Left renal cortex interstitium (tissue), 4 donors: ENCODE measurements at places on chromosomes 2 and 18. TPM values are rescaled to one million over a fixed set of nuclear protein-coding genes. Genes with fewer than 3 reads are reported as not detected.

- DNase-seq = no peak
These were observed 60.4 kb upstream of the GAREM1 start for GRCh38 chr18:32530947-32531651.

DNA sequence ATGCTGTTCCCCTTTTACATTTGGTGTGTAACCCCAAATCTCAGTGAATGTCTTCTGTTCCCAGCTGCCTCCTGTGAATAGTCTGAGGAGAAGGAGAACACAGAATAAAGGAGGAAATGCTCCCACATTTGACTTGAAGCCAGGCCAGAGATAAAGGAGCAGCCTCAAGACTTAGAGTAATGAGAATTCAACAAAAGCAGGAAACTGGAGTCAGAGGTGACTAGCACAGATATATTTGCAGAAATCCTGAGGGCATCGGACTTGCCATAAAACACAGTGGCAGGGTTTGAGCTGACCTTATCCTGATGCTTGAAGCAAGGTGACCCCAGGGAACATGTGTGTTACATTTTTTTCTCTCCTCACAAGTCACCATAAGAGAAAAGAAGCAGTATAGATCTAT lies 291.4 kb upstream of the RND3 start:
- no peak for DNase-seq

DNA sequence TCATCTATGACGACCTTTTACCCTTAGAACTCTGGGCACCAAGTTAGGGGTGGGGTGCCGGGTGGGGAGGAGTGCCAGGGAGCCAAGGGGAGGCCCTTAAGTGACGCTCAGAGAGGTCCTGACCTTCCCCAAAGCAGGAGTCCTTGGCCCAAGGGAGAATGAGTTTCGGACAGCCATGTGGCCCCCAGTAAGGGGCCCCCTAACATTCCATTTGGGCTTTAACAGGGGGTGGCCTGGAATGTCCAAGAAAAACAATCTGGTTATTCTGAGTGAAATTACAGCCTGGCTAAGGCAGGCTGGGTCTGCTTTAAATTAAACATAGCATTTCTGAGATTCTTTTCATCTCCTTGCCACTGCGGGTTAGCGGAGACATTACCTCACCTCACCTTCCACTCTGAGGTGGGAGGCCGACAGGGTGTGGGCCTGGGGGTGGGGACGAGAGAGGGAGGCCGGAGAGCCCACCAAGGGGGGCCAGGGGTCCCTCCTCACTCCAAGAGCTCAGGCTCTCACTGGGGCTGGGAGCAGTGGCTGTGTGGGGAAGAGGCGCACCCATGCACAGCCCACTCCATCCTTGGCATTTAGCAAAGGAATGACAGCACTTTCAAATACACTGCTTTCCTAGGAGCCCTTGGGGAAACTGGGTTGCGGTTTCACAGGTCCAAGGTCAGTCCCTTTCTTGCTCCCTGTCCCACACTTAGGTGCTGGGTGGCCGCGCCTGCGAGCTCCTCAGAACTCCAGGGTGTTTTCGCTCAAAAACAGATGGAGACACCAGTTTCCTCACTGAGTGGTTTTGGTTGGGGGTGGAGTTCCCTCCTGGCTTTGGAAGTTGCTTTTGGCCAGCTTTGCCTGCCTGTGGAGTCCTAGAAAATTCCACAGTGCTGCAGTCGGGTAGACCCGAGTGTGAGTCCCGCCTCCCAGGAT lies 107.4 kb downstream of the POLR1A start:
- no peak for DNase-seq

Gene SLC16A14
- 6.8 TPM for polyA plus RNA-seq

DNA sequence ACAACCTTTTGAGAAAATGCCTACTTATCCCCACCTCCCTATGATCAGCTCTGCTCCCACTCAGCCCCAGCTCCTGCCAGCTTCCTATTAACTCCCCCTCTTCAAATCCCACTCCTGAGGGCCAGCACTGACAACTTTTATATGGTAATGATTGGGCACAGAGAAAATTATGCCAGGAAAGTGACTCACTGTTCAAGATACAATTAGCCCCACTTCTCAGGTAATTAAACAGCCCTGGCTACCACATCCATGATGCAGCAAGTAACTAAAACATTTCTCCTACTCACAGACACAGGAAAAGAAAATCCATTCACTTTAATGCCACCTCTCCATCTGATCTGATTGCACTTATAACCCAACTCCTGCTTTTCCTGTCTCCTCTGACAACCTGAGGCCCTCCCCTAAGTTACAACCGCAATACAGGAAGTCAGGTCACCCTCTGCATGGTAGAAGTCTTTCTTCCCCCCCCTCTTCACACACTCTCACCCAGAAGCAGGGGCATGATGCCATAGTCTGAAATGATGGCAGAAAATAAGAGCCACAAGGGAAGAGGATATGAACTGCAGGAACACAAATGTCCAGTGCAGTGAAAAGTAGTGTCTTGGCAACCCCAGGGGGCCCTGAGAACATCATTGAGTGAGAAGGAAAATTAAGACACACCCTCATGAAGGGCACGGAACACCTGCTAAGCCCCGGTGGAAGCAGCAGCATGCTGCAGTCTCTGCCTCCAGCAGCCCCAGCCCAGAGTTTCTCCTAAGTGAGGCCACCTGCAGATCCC lies 54.4 kb downstream of the STK39 start:
- DNase-seq = no peak

DNA sequence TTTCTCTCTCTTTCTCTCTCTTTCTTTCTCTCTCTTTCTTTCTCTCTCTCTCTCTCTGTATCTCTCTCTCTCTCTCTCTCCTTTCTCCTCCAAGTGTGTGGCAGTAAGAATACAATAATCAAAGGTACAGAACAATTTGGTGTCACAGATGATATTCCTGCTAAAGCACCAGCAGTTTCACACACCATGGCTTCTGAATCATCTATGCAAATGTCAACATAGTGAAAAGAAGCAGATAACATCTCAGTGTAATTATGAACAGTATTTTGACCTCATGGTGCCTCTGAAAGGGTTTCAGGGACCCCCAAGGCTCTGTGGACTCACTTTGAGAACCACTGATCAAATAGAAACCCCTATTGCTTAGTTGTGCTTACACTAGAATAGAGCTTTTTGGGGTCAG lies 38.5 kb upstream of the CSRNP3 start:
- DNase-seq = no peak

Gene CCDC102B
- 8.2 TPM for polyA plus RNA-seq

DNA sequence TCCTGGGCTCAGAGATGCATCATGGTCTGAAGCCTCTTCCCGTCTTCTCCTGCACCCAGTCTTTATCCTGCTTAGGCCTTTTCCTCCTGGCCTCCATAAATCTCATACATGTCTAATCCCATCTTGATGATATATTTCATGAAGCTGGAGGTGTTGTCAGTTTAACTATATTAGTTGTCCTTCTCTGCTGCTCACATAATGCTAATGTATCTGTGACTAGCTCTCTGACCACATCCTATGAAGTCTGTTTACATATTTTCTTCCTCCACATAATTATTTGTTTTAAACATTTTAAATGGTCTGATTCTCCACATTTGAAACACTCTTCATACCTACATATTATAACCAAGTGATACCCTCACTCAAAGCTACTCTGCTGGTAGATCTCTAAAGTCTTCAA lies 315.2 kb upstream of the RND3 start:
- no peak for DNase-seq

- DNase-seq = peak; percentile 52
These were observed 22.4 kb downstream of the LHCGR start for GRCh38 chr2:48733067-48733503.

- no peak for DNase-seq
These were observed 56.0 kb downstream of the BCL11A start for GRCh38 chr2:60497500-60497899.

DNA sequence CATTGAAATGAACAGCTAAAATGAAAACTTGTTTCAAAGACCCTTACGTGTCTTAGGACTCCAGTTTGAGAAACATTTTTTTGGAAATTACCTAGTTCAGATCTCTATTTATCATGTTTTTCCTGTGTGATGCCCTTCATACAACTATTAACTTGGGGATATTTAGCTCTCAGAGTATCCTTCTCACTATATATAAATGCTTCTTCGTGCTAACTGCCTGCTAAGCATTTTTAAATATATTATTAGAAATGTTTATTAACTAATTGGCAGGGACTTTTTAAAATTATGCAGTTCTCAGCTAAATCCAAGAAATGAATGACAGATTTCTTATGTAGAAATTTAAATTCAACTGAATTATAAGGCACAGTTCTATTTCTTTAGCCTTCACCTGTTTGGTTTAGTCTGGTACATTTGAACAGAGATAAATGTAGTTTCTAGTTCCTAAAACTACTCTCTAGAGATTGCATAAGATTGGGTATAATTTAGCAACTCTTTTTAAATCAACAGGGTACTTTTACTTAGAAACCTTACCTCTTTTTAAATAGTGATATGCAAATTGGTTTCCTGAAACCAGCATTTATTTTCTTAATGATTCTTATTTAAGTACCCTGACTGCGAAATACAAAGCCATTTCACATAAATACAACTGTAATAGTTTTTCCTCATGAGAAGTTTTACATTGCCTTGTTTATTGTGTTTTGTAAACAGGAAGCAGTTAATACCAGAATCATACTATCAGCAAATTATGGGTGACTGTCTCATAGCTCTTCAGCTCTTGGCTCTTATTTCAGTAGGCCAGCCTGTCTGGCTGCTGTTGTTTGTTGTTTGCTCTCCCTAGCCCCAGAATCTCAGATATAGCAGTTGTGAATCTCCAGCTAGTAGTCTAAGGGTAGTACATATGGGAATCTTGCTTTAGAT lies 140.7 kb downstream of the PTRHD1 start:
- DNase-seq = no peak

Gene EHD3
- 21.0 TPM for polyA plus RNA-seq

- no peak for DNase-seq
These were observed 171.4 kb upstream of the FSIP2 start for GRCh38 chr2:185567196-185567595.

- DNase-seq = no peak
These were observed 123.7 kb downstream of the FTCDNL1 start for GRCh38 chr2:199727306-199727705.

Gene CFAP221
- 36.9 TPM for polyA plus RNA-seq

Gene MAL
- polyA plus RNA-seq = 368 TPM

DNA sequence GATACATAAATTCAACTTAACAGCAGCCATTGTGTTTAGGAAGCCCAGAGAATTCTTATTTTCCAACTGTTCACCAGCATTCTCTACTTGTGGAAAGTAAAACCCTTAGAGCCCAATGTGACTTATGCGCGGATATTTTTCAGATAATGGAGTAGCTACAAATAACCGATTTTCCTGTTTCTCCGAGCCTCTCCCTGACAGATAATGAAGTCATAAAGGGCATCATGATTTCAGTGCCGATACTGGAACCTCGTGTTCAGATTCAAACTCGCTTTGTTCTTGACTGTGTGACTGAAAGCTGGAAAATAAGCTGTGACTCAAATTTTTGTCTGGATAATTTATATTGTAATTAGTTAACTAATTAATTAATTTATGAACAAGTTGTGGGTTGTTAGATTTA lies 228.2 kb downstream of the VAPA start:
- DNase-seq = no peak

DNA sequence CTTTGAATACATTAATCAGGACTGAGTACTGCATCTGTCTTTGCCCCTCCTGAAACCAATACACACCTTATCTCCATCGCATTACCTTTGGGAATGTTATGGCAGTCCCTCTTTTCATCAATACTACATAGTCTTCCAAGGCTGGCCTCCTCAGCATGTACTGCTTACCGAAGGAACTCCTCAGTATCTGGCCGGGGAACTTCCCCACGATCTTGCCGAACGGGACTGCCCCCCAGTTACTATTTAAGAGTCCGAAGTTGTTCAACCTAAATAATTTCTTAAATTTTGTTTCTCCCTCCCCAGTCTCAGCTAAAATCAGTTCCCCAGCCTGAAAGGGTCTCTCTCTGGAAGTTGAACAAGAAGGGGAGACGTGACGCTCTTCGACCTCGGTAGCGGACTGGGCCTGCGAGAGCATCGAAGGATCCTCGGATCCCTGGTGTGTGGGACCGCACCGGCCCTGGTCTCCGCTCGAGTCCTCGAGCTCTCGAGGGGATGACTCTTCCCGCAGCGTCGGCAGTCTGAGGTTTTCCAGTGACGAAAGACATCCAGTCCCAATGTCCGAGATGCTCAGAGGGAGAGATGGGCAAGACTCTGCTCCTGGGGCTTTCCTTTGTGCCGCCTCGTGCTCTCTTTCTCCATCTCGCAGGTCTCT lies 489 bp downstream of the TRMT61B start:
- no peak for DNase-seq

DNA sequence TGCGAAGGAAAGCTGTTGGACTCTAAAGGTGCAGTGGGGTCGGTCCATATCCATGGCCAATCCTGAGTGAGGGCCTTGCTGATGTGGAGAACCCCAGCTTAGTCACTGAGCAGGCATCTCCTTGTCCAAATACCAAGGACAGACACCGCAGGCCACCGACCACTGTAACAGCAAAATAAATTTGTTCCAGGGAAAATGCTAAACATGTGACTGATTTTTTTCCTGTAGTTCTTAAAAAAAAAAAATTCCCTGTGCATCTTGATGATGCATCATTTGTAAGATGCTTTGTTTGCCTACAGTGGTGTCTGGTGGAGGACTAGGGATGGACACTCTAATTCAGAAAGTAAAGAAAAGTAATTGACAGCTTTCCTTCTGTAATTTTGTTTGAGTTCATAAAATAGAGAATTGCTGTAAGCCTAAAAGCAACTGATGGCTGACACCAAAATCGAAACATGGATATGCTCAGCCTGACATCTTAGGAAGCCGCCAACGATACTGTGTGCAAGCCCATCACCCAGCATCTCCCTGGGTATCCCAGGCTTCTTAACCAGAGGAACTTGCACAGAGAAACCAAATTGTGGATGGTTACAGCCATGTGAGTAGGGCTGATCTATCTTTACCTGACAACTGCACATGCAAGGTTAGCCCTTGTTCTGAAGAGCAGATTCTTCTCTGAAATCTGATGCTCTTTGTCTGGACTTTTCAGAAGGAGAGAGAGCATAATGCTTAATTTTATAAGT lies 188.6 kb downstream of the ARL4C start:
- DNase-seq = no peak

GRCh38 chr2:40028792-40029488 lies 249.9 kb upstream of the THUMPD2 start:
- DNase-seq = no peak

- no peak for DNase-seq
These were observed 34.2 kb downstream of the ABCA12 start for GRCh38 chr2:215104226-215104625.

DNA sequence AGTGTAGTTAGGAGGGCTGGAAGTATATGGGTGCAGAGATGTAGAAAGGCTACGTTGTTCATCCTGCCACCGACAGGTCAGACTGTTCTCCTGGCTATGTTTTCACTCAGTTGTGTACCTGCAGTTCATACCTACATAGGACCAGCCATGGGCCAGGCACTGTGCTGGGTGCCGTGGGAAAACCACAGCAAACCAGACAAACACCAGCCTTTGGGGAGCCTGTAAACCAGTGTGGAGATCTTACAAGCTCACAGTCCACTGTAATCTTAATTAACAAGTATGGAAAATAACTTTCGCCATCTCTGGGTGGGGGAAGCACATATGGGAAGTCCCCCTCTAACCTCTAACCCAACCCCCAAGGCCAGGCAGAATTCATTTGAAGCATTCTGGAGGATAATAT lies 12.7 kb downstream of the NCK2 start:
- no peak for DNase-seq

Gene TLX2
- polyA plus RNA-seq = not detected
